ENCODE measurements at places on chromosomes 3 and 15.

GRCh38 chr15:29477256-29477655 is 207.6 kb upstream of the NSMCE3 start:
- DNase-seq = no peak

- DNase-seq = no peak
Measured at GRCh38 chr3:13748276-13748879, 131.5 kb downstream of the WNT7A start.

DNA sequence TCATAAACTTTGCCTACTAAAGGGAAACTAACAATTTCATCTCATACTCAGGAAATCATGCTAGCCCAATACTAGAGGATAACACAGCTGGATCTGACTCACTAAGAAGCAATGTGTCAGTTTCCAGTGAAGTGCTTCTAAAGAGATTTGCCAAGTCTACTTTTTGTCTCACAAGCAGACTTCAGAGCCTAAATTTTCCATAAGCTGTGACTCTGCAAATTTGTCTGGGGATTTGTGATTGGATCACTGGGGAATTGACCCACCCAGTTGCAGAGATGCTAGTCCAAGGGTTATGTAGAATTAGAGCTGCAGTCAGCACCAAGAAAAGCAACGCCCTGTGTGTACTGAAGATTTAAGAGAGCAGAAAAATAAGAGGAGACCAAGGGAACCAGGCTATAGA is 647.1 kb downstream of the NTRK3 start:
- DNase-seq = no peak

- no peak for DNase-seq
Measured at GRCh38 chr3:157135671-157136396, 24.1 kb downstream of the CCNL1 start.

- DNase-seq = no peak
Measured at GRCh38 chr15:93985925-93986324, 245.4 kb upstream of the MCTP2 start.

GRCh38 chr15:65954289-65954741 is 85.0 kb downstream of the RAB11A start:
- DNase-seq = no peak

- no peak for DNase-seq
Measured at GRCh38 chr3:191328962-191329653, at the start of gene CCDC50. Gene CCDC50, plus strand, starts transcription at chr3:191329394. Its CDS starts 281 bp downstream, at chr3:191329675.
